Effector memory CD8-positive, alpha-beta T cell (primary cell): ENCODE measurements at places on chromosomes 7 and 10.

- no peak for DNase-seq
These were observed 11.1 kb downstream of the CAMK2G start for GRCh38 chr10:73863039-73863817.

GRCh38 chr10:129725011-129725410 is 239.1 kb downstream of the EBF3 start:
- DNase-seq, result no peak

DNA sequence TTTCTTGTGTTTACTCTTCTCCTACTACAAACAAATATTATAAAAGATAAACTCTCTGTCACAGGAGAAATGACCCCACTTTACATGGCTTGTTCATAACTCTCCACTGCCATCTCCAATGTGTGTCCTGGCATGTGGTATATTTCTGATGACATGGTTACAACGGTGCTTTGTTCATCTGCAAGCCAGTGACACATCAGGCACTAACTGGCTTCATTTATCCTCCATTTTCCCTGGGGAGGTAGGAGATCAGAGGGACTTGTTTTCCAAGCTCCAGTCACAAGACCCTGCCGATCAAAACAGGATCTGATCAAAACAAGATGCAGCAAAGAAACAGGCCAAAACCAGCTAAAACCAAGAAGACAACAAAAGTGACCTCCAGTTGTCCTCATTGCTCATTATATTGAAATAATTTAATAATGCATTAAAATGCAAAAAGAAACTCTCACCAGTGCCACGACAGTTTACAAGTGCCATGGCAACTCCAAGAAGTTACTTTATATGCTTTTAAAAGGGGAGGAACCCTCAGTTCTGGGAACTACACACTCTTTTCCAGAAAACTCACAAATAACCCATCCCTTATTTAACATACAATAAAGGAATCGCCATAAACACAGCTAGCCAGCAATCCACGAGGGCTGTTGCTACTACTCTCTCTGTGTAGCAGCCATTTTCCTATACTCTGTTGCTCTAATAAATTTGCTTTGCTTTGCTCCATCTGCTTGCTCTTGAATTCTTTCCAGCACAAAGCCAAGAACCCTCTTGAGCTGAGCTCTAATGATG is 224.2 kb downstream of the XPNPEP1 start:
- DNase-seq, result no peak

- DNase-seq, result no peak
These were observed 17.8 kb downstream of the CDHR3 start for GRCh38 chr7:105980645-105981396.

DNA sequence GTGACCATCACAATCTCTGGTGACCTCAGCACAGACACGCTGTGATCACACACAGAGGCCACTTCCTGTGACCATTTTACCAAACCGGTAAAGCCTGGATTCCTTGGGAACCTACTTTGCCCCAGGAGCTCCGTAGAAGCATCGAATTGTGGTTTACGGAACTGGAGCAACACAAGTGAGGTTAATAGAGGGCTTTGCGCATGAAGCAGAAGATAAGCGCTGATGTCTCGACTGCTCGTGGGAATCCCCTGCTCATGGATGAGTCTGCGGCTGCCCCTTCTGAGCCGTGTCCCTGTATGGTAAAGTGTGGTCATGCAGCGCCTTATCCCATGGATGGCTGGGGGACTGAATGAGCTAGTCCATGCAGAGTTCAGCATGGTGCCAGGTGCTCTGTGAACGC is 53.6 kb downstream of the VIPR2 start:
- DNase-seq, result no peak
